Fibroblast of skin of left biceps (primary cell): ENCODE measurements at places on chromosomes 1 and 21.
A peak's percentile ranks its signal among the peaks of the same experiment; 100 is the strongest.

DNA sequence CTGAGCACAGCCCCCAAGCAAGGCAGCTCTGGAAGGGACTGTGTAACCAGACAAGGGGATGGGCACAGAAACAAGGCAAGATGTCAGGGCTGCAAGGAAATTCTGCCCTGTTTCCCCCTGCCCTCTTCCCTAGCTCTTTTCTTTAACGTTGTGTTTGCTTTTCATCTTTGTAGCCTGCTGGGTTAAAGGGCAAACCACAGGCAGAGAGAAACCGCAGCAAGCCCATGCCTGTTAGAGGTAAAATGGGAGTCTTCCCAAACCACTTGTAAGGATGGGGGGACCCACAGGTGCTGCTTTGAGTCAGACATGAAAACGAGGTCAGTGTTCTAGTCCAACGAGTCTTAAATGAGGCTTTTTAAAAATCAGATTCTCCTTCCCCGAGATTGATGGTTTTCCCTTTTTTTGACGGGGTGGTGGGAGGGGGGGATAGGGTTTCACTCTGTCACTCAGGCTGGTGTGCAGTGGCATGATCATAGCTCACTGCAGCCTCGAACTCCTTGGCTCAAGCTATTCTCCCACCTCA lies 13.3 kb downstream of the TGFBR3 start:
- DNase-seq, result no peak

DNA sequence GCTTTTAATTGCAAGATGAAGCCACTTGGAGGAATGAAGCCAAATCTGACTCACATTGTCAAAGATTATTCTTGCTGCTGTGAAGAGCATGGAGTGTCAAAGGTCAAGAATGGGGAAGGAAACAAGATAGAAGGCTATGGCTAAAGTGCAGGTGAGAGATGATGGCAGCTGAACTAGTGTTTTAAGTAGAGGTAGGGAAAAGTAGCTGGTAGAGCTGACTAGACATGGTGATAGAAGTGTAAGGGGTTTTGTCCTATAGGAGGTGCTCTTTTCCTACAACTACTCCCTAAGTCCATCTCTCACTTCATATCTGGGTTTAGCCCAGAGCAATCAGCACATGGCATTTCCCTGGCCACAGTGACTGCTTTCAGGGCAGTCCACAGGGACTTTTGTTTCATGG lies 11.8 kb downstream of the UBE2T start:
- no peak for DNase-seq

GRCh38 chr1:203100516-203100869 lies 14.7 kb upstream of the MYOG start:
- no peak for DNase-seq

DNA sequence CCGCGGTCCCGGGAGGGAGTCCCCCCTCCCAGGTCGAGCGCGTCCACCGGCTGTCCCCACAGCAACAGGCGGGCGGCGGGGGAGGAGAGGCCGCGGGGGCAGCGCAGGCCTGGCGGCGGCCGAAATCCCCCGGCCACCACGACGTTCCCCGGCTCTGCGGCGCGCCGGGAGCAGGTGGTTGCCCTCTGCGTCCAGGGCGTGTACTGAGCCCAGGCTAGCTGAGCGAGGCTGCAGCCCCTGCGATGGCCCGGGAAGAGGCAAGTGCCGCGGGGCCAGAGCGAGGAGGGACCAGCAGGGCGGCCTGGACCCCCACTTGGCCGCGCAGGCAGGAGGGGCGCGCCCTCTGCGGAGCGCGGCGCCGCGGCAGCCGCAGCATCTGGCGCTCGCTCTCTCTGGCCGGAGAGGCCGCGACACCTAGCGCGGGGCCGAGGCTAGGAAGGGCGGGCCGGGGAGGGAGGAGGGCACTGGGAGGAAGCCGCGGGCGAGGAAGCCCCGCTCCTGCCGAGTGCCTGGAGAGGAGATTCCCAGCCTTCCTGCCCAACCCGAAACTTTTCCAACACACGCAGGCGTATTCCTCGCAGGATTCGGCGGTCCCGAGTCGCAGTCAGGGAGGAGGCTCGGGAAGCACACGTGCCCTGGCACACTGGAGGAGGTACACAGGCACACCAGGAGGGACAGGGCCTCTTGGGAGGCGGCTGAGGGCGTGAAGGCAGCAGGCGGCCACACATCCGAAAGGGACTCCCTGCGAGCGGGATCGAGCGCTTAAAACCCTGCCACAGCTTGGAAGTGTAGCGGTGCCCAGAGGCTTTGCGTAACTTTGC lies 4.9 kb upstream of the PROX1 start:
- DNase-seq, result no peak

GRCh38 chr1:154729031-154729442 lies 121.1 kb upstream of the ADAR start:
- no peak for DNase-seq

DNA sequence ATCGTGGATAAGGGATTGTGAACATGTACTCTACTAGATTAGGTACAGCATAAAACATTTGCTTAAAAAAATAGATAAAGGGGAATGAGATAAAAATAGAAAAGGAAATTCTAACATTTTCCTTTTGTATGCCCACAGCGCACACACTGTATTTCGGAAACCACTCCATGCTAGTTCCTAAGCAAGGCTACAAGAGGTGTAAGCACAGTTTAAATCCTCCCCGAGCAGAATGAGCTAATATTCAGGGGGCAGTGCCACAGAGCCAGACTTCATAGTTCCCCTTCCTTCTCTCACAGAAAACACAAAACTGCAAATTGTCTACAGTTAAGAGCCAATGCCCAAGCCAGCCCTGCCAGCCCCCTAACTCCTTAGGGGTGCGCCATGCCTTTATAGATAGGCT lies 159.4 kb downstream of the ZNF281 start:
- no peak for DNase-seq

GRCh38 chr21:45225741-45226327 lies 61.9 kb downstream of the POFUT2 start:
- no peak for DNase-seq

- no peak for DNase-seq
Observed at GRCh38 chr1:226003502-226004170, 4.5 kb upstream of the SDE2 start.

DNA sequence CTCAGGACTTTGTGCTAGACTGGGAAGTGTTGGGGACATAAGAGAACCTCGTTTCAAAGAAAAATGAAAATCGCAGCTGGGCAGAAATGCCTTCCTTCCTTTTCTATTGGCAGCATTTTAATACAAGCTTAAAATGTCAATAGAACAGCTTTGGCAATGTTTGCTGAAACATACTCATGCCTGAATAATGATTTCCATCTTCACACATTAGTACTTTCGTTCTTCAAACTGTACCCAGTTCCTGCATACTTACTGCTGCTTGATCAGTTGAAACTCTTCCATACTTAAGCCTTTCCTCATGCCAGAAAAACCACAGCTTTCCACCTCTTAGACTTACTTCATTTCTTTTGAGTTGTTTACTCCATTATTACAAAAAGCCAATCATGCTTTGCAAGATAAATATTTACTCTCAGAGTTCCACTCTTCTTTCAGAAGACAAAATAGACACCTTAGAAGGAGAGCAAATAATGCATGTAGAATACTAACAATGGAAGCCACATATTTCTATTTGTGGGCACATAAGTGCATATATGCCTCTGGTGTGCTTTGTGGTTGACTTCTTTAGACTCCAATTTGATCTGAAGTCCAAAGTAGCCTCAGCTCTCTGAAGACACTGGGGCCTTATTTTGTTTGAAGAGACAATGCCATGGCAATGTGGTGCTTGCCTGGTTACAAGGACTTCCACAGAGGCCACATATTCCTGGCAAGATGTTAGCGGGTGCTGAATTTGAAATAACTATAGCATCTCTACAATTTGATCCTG lies 22.7 kb upstream of the CD55 start:
- DNase-seq, result no peak

- DNase-seq, result no peak
Observed at GRCh38 chr1:225868631-225869330, 13.4 kb downstream of the TMEM63A start.

DNA sequence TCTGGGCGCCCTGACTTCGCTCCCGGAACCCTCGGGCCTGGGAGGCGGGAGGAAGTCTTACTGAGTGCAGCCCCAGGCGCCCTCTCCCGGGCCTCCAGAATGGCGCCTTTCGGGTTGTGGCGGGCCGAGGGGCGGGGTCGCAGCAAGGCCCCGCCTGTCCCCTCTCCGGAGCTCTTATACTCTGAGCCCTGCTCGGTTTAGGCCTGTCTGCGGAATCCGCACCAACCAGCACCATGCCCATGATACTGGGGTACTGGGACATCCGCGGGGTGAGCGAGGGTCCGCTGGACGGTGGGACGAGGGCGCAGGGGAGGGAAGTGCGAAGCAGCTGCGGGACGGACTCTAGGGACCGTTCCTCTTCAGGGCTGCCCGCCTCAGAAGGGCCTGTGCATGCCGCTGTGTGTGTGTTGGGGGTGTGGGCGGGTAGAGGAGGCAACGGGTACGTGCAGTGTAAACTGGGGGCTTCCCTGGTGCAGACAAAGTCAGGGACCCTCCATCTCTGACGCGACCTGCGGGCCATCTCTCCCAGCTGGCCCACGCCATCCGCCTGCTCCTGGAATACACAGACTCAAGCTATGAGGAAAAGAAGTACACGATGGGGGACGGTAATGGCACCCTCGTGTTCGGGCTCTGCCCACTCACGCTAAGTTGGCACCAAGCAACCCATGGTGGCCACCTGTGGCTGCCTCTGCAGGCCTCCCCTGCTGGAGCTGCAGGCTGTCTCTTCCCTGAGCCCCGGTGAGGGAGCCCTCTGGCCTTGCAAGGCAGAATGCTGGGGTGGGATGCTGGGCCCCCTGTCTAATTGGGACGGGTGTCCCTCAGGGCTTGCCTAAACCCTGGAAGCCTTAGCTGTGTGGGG lies at the start of gene GSTM1:
Gene GSTM1, plus strand, starts transcription at position 177 of the 859 bp plus-strand sequence. Its CDS starts 57 bp downstream, at position 234.
- DNase-seq, result peak; percentile 32

GRCh38 chr1:215833941-215834729 lies 267.0 kb downstream of the KCTD3 start:
- DNase-seq, result no peak

- no peak for DNase-seq
Observed at GRCh38 chr1:18630511-18631495, at the start of gene PAX7. Gene PAX7 (plus strand): TSS chr1:18630846. CDS start chr1:18631604, 758 bp downstream.

- DNase-seq, result no peak
Observed at GRCh38 chr1:27887215-27888021, 15.1 kb downstream of the THEMIS2 start.

DNA sequence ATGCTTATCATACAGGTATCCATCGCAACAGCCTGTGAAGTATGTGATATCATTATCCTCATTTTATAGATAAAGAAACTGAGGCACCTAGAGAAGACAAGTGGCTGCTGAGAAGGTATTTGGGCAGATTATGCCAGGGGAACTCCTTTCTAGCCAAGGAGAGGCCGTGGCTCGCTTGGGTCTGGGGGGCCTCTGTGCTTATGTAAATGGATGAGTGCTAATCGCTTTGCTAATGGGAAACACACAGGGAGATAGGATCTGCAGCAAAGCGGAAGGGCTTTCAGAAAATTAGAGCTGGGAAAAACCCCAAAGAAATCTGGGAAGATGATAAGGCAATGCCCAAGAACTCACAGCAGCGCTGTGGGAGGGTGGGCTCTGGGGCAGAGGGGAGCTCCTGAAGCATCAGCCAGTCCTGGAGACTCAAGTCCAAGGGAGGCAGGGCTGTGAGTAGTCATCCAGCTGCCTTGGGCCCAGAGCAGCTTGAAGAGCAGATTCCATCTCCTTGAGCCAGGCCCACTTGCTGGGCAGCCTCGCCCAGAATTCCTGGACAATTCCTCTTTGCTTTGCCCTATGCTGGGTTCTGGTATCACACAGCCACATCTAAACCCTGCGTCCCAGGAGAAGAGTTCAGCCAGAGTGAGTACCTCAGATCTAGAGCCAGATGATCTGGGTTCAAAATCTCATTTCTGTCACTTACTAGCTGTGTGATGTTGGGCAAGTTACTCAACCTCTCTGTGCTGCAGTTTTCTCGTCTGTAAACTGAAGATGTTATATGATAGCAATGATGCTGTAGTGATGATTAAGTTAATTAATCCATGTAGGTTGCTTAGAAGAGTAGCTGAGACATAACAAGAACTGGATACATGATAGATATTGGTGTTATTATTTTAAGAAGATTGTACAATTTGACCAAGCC lies 36.7 kb downstream of the FOXD2 start:
- no peak for DNase-seq

DNA sequence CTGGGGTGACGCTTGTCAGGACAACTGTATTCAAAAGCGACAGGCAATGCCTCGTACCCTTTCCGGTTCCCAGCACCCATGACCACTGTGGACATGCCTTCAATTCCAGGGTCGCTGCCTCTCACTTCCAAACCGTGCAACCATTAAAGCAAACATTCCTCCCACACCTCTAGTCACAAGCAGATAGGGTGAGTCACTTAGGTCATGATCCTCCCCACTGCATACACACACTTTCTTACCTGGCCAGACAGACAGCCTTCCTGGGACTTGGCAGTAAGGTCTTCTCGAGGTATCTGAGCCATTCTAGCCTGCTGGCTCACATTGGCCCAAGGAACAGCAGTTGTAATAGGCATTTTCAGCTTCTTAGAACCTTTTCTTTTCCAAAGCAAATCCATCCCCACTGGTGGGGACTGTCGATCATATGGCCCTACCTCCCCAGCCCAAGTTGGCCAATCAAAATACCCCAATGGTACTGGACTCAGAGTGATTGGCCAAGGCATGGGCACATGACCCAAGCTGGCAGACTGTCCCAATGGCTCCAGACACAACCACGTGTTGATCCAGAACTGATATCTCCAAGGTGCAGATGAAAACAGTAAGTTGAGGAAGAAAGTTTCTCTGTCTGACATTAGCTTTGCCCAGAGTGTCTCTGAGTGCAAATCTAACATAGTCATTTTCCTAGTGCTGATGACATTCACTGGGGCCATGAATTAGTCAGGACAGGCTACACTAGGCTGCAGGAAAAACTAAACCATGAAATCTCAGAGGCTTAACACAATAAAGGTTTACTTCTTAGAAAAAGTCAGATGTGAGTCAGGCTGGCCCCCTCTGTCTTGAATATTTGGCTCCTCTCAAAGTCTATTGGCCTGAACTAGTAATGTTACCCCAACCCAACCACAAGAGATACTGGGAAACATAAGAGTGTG lies 113.8 kb downstream of the RRAGC start:
- DNase-seq, result no peak

GRCh38 chr21:21767276-21767675 lies 769.1 kb downstream of the NCAM2 start:
- DNase-seq, result no peak

GRCh38 chr1:94281361-94282142 lies 44.2 kb upstream of the ARHGAP29 start:
- DNase-seq, result no peak

DNA sequence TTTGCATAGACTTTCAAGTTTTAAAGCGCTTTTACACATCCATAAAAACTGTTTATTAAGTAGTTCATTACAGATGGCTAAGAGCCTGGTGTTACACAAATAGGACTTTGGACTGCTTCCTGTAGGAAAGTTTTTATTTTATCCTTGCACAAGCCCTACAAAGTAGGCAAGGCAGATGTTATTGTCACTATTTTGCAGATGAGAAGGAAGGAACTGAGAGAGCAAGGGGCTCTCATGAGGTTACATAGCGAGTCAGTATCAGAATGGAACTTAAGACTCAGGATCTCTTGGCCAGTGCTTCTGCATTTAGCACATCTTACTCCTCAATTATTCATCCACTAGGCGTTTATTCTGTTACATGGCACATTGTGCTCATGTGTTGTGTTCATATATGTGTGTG lies 2.6 kb upstream of the MAPKAPK2 start:
- DNase-seq, result no peak

- no peak for DNase-seq
Observed at GRCh38 chr1:56921479-56921878, 44.3 kb downstream of the C8B start.
